ENCODE measurements at places on chromosomes 12 and 14.

DNA sequence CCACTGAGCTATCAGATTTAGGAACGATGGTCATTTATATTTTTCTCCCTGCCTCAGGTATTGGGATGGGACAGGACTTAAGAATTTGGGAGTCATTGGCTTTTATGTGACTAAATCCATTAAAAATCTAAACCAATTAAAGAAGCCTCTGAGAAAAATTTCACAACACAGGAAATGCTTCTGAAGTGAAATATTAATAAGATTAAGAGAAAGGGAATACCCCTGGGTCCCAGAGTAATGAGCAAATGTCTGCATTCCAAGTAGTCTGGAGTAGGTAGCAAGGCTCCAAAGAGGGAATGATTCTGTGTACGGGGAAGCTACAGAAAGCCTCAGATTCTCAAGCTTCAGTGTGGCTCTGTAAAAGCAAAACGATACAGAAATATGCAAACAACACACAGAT is 707 bp upstream of the MED6 start:
- no peak for DNase-seq

GRCh38 chr12:123056053-123056452 is 75.6 kb downstream of the ARL6IP4 start:
- DNase-seq: no peak

DNA sequence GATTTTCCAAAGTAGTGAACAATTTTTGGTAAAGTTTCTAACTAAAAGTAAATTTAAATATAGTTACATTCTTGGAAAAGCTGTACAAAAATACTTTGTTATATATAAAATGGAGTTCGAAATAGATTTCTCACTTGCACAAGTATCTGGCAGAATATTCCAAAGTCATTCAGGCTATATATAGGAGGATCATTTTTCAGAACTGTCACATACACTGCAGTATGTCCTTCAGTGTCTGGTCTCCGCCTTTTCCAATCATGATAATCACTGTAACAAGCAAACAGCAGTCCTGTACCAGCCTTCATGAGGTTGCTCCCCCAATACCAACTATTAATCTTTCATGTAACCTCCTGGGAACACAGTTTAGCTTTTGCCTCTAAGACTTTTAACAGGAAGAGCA is 18.6 kb downstream of the TBK1 start:
- DNase-seq: no peak

DNA sequence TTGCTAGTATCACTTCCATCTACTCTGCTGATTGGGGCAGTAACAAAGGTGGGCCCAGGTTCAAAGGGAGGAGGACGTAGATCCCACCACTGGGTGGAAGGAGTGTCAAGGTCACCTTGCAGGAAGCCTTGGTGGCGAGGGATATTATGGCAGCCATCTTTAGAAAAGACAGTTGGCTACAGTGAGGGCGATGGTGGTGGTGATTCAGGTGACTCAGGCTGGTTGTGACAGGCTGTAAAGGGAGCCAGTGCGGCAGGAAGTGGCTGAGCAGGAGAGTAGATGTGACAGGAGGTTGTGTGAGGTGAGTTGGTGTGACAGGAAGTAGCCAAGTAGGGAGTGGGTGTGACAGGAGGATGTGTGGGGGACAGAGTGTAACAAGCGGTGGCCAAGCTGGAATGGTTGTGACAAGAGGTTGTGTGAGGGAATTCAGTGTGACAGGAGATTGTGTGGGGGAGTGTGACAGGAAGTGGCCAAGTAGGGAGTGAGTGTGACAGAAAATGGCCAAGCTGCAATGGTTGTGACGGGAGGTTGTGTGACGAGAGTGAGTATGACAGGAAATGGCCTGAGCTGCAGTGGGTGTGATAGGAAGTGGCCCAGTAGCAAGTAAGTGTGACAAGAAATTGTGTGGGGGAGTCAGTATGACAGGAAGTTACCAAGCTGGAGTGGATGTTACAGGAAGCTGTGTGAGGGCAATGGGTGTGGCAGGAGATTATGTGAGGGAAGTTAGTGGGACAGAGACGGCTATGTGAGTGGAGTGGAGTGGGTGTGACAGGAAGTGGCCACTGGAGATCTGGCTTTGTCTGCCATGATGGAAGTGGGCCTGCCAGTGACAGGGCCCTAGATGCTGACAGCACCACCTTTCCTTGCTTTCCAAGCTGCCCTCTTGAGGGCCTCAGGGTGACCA is 136.5 kb upstream of the MYL2 start:
- peak; percentile 77 for DNase-seq

GRCh38 chr12:46674800-46675199 is 151.0 kb downstream of the SLC38A4 start:
- no peak for DNase-seq

DNA sequence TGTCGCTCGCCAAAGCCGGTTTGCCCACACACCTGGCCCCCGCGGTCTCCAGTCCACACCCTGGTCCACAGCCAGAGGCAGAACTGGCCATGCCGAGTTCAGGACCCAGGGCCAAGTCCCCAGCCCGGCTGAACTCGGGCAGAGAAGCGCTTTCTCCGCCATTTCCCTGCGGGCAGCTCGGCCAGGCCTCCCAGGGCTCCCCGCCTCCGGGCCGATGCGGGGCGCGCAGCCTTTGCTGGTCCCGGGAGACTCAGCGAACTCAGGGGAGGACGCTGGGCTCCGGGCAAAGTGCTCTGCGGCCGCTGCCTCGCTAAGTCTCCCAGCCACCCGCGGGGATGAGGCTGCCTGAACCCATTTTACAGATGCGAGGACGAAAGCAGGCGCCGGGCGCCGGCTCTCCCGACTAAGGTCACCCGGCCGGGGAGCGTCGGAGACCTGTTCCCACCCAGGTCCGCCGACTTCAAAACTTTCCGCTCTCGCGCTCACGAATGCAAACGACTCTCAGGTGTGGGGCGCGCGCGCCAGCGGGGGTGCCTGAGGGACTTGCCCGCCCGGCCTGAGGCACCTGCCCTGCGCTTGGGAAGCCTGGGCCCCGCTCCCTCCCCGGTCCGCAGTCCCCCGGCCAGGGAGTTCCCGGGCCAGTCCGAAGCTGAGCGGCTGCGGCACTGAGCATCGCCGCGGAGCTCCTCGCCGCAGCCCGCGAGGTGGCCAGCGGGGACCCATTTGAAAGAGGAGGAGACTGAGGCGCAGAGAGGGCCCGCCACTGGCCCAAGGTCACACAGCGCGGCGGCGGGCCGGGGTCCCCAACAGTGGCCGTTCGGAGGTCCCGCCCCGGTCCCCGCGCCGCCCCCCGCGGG is 627 bp downstream of the TESC start:
- peak; percentile 43 for DNase-seq

DNA sequence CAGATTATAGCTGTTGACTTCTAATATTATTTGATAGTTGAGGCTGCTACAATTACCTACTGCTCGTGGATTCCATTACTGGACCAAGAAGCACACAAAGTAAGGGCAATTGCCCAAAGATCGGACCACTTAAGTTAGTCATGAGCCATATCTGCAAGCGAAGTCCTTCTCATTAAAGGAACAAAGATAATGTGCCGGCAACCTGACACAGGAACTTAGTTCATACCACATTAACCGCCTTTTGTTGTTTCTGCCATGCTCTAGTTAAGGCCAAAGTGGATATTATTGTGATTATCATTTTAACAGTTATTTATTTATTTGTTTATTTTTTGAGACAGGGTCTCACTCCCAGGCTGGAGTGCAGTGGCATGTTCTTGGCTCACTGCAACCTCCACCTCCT is 38.1 kb upstream of the TMED10 start:
- DNase-seq: no peak

- no peak for DNase-seq
Observed at GRCh38 chr14:54490445-54491175, 1.8 kb upstream of the GMFB start.

GRCh38 chr12:32559434-32559833 is 119.7 kb upstream of the DNM1L start:
- no peak for DNase-seq

DNA sequence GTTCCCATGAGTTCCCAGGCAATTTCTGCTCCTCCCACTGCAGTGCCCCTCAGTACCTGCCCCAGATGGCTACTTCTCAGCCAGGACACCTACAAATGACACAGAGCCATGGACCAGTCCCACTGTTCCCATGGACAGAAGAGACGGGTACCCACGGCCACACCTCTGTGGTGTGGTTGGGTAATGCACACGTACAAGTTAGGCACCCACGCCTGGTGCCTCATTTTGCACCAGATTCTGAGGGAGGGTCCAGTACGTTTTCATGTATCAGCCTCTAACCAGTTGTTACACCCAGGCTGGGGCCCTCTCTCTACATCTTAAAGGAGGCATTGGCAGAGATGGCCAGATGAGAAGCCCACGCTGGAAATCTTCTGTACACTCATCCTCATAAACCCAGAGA is 114.0 kb downstream of the DICER1 start:
- no peak for DNase-seq

DNA sequence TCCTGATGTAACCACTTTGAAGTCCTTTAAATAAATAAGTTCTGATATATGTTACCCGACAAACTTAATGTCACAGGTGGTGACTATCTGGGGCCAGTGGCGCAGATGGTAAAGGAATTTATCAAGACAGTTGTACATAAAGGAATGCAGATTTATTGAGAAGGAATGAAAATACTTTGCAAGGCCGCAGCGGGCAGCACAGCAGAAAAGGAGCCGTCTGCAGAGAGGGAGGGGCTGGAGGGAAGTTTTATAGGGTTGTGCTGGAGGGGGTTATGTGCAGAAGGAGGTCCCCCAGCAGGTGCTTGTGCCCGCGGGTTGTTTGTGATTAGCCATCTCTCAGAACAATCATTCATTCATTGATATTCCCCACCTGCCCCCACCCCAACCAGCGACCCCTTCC is 17.4 kb downstream of the GPRC5D start:
- DNase-seq: no peak

DNA sequence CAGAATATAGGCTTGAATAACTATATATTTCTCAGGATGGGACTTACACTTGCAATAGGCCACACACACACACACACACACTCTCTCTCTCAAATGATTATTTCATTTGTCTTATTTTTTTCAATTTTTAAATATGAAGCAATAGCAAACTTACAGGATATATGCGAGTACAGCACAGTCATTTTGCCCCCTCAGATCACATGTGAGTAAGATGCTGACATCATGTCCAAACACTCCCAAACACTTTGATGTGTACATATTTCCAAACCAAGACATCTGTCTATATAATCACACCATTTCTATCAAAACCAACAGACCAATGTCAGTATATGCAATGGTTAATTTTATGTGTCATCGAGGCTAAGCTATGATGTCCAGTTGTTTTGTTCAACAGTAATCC is 1535.9 kb upstream of the FLRT2 start:
- no peak for DNase-seq

DNA sequence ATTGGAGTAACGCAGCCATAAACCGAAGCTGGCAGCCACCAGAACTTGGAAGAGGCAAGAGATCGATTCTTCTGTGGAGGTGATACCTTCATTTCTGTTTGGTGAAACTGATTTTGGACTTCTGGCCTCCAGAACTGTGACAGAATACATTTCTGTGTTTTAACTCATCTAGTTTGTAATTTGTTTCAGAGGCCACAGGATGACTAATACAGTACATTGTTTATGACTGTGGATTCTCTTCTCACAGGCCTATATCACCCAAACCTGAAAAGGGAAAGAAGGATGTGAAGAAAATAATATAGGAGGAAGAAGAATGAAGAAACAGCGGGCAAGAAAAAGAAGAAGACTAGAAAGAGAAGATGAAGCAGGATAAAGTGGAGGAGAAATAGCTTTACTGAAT is 263.8 kb upstream of the DIO2 start:
- peak; percentile 13 for DNase-seq

- peak; percentile 74 for DNase-seq
Observed at GRCh38 chr12:2691345-2692071, 103.3 kb upstream of the FKBP4 start.

DNA sequence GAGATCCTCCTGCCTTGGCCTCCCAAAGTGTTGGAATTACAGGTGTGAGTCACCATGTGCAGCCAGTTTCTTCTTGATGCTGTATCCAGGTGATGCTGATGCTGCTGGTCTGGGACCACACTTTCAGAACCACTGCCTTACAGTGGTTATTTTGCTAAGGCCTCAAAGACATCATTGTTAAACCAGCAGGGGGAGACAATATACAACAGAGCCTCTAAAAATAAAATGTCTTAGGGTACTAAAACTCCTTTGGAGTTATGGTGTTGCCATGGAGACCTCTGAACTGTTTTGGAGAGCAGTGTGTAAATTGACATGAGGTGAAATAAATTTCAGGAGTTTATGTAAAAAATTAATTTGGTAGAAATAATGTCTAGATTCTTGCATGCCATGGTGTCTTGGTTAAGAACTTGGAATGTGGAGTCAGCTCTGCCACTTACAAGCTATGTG is 1.1 kb upstream of the ARG2 start:
- peak; percentile 69 for DNase-seq

All from activated CD4-positive, alpha-beta T cell treated with anti-CD3 and anti-CD28 coated beads, Interleukin-2, amount 50 U/mL, for 16 hours (primary cell).